Activated naive CD4-positive, alpha-beta T cell treated with anti-CD3 and anti-CD28 coated beads, Interleukin-2, amount 50 U/mL, for 16 hours (primary cell): ENCODE measurements at places on chromosomes 7 and 10.
A peak's percentile ranks its signal among the peaks of the same experiment; 100 is the strongest.

- DNase-seq: no peak
These were observed 84.7 kb upstream of the C1QL3 start for GRCh38 chr10:16606421-16606820.

- no peak for DNase-seq
These were observed 23.7 kb upstream of the DDC start for GRCh38 chr7:50588937-50589336.

DNA sequence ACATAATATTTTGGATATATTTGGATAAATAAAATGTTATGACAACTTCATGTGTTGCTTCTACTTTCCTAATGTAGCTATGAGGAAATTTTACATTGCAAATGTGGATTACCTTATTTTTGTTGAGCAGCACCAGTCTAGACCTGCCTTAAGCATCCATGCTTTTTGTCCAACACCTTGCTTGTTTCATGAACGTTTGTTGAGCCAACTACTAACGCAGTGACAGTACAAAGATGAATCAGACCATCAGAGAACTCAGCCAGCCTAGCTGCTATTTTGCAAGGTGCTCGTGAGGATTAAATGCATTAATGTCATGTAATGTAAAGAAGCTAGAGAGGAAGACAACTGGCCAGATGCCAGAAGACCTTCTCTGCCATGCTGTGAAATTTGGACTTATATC is 1.1 kb upstream of the ZC3HAV1L start:
- DNase-seq: no peak

- DNase-seq: peak; percentile 53
These were observed 84.8 kb upstream of the COL13A1 start for GRCh38 chr10:69716711-69717560.

DNA sequence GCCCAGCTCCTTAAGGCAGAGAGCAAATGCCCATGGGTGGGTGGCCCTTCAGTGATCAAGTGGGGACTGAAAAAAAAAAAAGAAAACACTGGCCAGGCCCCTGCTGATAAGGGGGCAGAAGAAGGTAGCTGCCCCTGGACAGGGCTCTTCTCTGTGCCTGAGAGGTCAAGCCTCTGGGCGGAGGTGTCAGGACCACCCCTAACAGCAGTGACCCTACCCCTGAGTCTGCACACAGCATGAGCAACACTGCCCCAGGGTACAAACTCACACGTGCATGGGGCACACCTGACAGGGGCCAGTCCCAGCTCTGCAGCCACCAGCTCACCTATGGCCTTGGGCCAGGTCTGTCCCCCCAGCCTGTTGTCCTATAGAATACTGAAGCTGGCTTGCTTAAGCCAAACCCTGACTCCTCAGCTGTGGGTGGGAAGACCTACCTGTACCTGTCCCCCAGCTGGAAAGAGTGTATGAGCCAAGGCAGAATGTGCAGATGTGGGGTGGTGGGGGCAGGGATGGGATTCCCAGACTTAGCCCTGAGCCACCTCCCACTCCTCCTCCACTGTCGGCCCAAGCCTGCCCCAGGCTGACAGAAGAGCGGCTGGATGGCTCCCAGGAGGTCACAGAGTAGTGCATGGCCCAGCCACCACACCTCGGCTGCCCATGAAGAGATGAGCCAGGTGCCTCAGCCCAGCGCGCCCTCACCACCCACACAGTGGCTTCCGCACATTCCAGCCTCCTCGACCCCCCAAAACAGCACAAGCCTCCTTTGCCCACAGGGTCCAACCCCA is 23.7 kb downstream of the KCNH2 start:
- no peak for DNase-seq

DNA sequence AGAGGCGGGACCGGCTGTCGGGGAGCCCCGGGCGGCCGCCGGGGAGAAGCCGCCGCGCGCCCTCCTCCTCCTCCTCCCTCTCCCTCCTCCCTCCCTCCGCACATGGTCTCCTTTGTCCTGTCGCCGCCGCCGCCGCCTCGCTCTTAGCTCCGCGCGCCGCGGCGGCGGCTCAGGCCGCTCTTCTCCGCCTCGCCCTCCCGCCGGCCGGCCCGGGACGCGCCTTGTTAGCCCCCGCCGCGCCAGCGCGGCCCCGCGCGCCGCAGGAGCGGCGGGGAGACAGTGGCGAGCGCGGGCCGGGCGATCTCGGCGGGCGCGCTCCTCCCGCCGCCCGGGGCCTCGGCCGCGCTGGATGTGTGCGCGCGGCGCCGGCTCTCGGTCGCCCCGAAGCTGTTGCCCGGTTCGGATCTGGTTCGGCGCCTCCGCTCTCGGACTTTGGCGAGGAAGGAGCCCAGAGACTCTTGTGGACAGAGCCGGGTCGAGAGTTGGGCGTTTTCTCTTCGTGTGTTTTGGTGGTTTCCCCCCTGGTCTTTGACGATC is 437.4 kb upstream of the GALNT17 start:
- DNase-seq: no peak

DNA sequence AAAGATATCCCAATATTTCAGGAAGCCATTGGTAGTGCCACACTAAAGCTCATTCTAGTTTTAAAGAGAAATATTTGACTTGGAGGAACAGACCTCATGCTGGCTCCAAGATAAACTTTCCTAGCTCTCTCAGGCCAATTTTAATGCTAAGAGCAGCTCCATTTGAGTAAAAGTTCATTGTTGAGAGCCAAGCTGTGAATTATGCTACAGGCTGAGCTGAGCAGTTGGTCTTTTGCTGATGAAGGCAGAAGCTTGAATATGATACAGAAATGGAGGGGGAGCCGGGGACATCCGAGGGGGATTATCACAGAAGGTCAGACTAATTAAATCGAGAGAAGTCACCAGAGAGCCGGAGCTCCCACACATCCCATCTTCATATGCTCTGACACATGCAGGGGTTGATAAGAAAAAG is 175.7 kb upstream of the AUTS2 start:
- DNase-seq: no peak

DNA sequence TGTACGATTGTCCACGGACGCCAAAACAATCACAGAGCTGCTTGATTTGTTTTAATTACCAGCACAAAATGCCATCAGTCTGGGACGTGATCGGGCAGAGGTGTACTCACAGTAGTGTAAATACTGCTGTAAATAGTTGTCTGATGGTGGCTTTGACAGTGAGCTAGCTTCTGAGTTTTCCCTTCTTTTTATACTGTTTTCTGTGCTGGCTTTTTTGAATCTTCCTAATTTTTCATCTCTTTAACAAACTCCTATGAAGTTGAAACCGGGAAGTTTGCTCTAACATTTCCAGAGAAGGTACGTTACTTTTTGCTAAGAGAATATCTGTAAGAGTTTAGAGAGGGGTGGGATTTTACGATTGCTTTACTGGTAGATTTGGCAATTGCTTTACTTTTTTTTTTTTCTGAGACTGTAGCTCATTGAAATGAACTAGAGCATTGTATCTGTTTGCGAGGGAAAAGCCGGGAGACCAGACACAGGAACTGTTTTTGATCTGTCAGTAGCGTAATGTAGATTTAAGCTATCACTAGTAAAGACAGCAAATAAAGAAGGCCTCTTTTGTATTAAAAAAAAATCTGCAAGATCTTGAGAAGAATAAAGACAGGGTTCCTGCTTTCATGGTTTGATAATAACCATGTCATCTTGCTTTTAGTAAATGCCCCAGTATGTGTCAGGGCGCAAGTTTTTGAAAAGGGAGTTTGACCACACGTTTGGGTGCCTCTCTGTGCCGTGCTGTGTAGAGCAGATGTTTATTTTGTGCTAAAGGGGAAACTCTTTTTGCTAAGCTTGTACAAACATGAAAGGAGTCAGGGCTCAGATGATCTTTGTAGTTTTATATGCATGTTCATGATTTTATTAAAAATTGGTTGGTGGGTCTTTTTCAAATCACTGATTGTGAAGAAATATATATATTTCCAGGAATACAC is 712 bp downstream of the FOXP2 start:
- DNase-seq: no peak

DNA sequence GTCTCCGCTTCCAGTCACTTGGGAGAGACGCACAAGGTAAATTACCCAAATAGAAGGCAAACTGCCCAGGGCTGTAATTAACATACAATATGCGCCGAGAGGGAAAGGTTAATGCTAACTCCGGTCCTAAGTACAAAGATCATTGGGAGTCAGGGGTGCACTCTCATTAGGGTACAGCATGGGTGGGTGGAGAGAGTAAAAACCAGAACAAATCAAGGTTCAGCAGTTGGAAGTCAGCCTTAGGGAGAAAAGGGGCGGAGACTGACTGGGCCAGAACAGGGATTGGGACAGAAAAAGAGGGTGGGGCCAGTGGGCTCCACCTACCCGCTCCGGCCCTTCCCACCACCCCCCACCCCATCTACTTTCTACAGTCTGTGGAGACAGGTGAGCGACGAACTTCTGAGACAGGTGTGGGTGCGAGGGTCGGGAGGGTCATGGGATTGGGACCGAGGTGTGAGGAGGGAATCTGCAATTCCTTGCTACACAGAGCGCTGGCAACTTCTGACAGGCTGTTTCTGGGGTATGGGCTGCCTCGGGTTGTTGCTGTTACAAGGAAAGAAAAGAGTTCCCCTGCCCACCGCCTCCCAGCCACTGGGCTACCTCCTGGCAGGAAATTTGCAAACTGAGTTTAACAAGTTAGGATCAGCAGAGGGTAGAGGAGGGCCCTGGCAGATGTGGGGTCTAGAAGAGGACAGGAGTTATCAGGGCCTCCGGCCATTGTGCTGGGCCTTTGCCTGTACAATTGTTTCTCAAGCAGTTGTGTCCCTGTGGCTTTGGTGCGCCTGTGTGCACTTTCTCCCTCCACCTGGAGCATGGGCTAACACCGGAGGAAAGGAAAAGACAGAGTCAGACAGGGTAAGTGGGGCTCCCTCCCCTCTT is at the start of gene TMEM139:
TSS of gene TMEM139 (plus strand) at position 368 of the 879 bp plus-strand sequence. CDS start 1,000 bp downstream, outside the sequence.
- DNase-seq: no peak

DNA sequence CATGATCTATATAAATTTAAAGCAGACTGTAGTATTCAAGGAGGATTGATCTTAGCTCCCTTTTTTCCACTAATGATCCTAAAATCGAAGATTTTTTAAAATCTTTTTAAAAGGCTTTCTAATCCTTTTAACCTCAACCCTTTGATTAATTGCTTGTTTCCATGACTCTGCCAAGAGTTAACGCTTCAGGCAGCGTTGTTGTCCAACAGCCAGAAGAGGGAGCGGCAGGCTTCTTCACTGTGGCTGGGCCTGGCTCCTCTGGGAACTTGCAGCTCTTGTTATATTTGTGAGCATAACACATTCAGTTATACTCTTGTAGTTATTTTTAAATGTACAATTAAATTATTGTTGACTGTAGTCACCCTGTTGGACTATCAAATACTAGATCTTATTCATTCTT is 26.3 kb downstream of the CRCP start:
- no peak for DNase-seq

DNA sequence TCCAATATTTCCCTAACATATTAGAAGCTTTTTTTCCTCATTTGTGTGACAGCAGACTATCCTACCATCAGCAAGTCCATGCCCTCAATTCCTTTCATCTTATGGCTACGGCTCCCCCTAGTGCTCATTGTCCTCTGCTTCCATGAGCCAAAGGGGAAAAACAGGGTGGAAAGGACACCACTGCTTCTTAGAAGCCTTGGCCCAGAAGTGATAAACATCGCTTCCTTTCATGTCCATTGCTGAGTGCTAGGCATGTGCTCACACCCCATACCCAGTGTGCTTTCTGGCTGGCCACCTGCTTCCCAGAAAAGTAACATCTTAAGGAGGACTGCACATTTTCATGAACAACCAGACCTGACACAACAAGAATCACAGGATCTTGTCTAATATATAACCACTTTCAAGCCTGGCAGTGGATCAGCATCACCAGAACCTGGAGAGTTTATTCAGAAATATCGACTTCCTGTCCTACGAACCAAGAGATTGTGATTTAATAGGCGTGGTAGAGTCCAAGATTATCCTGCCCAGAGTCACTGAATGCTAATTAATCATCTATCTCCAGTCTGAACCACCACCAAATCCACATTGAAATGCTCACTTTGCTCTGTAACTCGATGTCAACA is 650.5 kb upstream of the SORCS1 start:
- no peak for DNase-seq

DNA sequence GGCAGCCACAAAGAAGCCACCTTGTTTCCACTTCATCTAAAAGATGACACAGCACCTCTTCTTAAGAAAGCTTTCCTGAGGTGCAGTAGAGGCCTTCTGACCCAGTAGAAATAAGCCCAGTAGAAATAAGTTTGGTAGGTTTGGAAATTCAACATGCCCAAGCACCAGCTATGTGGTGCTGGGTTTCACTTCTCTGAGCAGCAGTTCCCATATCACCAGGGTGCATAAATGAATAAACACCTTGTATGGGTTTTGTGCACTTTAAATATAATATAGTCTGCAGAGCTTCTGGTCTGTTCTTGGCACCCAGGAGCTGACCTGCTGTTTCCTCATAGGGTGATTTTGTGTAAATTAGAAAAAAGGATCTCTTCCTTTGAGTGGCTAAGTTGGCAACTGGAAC is 492.4 kb upstream of the SORCS1 start:
- no peak for DNase-seq

DNA sequence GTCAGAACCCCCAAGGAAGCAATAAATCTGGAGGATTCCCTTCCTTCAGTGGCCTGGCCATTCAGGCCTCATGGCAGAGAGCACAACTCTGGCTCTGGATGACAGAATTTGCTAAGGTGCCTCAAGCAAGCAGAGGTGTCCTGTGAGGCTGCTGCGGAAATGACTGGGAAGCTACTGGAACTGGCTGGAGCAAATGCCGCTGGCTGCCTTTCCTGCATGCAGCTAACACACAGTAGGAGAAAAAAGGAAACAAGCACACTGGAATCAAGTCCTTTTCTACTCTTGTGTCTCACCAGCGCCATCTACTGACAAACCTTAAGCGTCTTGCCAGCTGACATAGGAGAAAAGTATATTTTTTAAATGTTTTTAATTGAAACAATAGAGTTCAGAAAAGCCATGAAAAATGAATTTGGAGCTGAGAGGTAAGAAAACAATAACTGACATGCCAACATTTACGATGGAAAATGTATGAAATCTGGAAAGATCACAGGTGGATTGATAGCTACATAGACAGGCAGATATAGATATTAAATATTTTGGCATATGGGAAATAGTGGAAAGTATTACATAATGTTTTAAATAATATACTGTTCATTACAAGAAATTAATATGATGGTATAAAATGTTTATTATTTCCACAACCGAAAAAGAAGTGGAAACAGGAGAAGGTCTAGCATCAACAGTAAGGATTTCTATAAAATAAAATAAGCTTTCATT is 951.6 kb downstream of the ANKRD7 start:
- no peak for DNase-seq

- DNase-seq: no peak
These were observed 293.4 kb upstream of the RNF32 start for GRCh38 chr7:156347132-156347531.

DNA sequence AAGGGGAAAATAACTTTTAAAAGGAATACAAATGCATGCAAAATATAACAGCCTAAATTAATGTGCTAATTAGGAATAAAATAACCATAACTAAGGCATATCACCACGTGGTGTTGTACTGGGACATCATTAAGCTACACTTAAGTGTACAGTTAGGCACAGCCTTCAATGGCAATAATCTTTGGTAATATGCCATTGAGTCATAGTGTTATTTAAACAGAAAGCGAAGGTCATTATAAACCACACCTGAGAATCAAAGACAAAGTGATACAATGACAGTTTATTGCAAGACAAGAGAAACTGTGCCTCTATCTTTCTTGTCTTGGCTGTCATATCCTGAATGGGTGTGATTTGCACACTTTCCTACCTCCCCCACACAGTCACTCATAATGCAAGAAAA is 30.5 kb upstream of the AUTS2 start:
- DNase-seq: no peak
